HFF-Myc (cell line): ENCODE measurements at places on chromosomes 2 and 18.

DNA sequence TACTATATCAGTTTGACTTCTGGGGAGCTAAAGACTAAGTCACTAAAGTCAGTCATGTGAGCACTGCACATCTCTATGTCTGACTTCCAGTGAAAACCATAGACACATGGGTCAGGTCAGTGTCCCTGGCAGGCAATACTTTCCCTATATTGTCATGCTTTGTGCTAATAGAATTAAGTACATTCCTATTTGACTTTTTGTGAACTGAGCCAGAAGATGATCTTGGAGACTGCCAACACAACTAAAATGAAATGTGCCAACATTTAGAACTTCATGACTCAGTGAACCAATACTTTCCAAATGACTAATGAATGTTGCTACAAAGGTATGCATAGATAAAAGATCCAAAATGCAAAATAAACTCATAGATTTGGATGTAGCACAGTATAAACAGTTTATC, 820.8 kb upstream of the FAM98A start:
- no peak for DNase-seq

- DNase-seq = peak; percentile 35
Measured at GRCh38 chr2:85053802-85054201, 79.4 kb upstream of the TCF7L1 start.

DNA sequence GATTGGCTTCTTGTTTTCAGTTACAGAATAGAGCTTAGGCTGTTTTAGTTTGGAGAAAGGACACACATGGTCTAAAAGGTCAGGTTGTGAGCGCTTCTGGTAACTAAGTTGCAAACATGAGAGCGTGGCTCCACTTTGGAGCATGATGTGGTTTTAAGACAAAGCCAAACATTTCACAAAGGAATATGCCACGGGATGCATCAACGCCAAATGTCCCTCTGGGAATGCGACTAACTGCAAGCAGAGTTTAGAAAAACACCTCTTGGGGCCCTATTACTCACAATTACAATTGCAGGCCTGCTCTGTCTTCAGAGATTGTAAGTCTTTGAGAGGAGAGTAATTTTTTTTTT, 25.4 kb downstream of the MYO7B start:
- DNase-seq = no peak

- DNase-seq = peak; percentile 33
Measured at GRCh38 chr2:44753552-44754285, 187.8 kb upstream of the SIX3 start.

DNA sequence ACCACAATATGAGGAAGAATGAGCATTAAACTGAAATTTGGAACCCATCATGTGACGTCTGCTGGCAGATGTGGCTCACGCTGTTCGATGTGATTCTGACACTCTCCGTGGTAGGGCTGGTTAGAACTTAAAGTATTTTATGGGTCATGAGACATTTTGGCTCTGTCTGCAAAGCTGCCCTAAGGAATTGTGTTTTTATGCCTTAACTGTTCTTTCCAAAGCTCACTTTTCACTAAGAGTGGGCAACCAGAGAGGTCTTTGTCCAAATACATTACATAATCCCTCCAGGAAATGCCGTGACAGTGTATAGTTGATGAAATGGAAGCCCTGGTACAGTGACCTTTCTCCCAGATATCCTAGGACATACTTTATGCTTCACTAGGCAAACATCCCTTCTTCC, 119.1 kb downstream of the AQP4 start:
- no peak for DNase-seq

GRCh38 chr2:195592105-195592504, 64.9 kb upstream of the SLC39A10 start:
- DNase-seq = no peak

DNA sequence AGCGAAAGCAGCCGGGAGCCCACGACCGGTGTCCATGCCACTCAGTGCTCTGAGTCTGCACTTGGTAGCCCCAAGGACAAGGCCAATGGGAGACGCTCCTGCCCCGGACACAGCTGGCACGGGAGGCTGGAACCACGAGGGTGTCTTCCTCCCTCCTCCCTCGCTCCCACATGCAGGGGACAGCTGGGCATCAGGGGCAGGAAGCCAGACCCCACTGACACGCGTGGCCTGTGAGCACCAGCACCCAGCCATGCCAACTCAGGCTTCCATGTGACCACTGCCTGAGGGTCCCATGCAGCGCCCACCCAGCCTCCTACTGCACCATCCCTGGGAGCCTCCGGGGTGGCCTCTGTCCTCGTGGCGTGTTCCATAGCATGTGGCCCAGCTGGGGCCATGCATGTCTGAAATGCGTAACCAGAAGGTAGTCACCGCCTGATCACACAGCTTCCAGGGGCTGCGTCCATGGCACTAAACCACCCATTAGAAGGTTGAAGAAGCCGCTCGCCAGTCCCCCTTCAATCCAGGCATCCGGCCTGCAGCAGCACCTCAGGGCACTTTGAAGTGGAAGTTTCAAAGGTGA, 323.2 kb upstream of the SALL3 start:
- no peak for DNase-seq

- no peak for DNase-seq
Measured at GRCh38 chr2:71263386-71263785, 36.5 kb upstream of the PAIP2B start.

DNA sequence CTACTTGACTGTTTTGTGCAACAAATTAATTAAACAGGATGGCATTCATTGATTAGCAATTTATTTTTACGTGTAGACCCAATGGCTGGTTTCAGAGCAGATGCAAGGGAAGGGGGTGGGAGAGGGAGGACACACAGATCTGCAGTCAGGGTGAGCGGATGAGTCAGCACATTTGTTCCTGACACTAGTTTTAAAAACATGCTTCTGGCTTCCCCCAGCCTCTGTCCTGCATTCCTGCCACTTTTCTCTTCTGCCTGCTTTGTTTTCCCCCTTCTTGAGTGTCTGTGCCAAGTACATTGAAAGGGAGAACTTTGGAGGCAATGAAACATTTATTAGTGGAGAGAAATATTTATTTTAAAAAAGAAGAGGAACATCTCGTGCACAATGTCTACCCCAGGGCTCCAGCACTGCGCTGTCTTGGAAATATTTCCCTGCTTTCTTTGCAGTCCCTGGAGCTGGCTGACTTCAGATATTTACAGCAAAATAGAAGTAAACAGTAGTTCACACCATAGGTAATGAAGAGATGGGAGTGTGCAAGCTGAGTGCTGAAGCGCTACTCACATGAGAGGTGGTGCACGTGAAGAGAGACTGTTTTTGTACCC, 52.2 kb downstream of the NRP2 start:
- no peak for DNase-seq
